ENCODE measurements at places on chromosomes 13 and 19.

DNA sequence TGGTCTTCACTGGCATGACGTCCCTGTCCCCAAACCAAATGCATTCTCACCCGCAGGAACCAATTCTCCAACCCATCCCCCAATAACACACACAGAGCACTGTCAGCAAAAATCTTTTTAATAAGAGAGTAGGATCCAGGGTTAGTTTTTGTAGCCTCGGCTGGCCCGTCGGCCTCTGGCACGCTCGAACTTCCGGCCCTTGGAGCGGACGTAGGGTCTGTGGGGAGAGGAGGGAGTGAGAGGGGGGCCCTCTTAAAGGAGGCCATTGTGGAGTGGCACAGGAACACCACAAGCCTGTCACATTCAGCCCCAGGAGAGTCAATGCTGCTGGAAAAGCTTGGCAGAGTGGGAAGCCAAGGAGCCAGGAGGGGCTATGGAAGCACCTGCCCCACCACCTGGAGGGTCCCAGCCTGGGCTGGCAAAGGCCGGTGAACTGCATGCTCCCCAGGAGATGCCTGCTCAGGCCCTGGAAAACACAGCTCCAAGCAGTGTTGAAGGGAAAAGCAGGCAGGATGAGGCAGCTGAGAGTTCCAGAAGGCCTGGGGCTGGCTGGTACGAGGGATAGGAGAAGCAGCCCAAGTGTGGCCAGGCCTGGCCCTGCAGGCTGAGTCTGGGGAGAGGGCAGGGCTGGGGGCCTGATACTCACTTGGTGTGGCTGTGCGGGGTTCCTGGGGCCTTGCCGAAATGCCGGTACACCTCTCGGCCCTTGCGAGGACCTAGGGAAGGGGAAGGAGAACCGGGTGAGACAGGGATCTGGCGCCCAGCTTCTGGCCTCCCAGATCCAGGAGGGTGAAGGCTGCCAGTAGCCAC is 560 bp upstream of the FAM83E start:
- no peak for DNase-seq

- DNase-seq: no peak
Measured at GRCh38 chr13:114153485-114154080, 21.2 kb upstream of the RASA3 start.

- DNase-seq: no peak
Measured at GRCh38 chr13:69423844-69424243, 683.8 kb upstream of the ATXN8OS start.

DNA sequence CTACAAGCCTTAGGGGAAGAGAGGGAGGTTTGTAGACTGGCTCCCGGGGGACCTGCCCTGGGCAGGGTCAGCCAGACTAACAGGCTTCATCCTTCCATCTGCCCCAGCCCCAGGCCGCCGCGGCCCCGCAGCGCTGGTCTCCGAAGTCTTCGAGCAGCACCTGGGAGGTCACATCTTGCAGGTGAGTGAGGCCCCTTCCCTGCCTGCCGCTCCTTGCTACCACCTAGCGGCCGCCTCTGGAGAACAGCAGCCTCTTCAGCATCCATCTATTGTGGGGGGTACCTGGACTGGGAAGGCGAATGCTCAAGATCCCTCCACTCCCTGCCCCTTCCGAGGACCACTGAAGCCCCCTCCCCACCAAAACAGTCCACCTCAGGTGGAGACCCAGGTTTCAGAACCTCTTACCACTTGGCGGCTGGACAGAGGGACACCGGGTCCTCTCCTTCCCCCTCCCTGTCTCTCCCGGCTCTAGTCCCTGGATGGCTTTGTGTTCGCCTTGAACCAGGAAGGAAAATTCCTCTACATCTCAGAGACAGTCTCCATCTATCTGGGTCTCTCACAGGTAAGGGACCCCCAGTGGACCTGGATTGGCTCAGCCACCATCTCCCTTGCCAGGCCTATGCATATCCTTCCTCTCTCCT is 12.7 kb downstream of the NPAS1 start:
- no peak for DNase-seq

GRCh38 chr19:784541-784940 is 12.7 kb upstream of the PTBP1 start:
- DNase-seq: no peak

DNA sequence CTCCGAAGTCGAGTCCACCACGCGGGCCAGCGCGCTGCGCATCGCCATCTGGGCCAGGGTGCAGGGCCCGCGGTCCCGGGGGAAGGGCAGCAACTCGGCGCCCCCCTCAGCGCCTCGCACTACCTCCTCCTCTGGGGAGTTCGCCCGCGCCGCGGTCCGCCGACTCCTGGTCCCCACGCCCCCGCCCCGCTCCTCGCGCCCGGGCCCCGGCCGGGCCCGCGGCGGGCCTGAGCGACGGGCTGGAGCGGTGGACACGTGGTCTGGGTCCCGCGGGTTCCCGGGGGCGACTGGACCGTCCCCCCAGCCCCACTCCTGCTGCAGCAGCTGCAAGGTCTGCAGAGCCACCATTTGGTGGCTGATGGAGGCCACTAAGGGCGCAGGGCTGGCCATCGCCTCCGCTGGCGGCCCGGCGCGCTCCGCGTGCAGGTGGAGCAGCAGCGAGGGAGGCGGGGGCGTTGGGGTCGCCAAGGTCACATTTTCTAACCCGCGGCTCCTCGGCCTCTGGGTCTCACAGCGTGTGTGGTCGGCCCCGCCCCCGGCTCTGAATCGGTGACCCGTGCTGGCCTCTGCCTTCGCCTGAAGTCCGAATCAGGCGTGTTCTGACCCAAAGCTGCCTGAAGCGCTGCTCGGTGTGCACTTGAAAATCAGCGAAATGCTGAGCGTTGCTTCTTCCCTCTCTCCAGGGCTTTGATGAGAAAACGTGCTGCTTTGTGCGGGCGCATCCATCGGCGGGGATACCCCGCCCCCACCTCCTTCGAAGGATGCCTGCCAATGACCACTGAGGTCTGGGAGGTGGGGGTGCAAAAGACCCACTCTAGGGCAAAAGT is at the start of gene DLEU7:
TSS of gene DLEU7 (minus strand) at position 436 of the 827 bp plus-strand sequence. CDS start at position 390, 46 bp downstream.
- DNase-seq: no peak

DNA sequence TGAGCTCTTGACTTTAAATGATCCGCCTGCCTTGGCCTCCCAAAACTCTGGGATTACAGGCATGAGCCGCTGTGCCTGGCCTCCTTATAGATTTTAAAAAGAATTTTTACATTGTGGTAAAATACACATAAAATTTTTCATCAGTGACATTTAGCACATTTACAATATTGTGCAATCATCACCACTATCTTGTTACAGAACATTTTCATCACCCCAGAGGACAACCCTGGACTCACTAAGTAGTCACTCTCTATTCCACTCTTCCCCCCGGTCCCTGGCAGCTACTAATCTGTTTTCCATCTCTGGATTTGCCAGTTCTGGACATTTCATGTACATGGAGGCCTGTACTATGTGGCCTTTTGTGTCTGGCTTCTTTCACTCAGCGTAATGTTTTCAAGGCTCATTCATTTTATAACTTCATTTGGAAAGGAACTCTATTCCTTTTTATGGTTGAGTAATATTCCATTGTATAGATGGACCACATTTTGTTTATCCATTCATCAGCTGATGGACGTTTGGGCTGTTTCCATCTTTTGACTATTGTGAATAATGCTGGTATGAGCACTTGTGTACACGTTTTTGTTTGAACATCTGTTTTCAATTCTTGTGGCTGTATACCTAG is 19.9 kb downstream of the MEGF8 start:
- DNase-seq: no peak

Measured in H54 (cell line).